Activated CD8-positive, alpha-beta memory T cell treated with anti-CD3 and anti-CD28 coated beads for 1 hour (primary cell): ENCODE measurements at places on chromosomes 2 and 18.

DNA sequence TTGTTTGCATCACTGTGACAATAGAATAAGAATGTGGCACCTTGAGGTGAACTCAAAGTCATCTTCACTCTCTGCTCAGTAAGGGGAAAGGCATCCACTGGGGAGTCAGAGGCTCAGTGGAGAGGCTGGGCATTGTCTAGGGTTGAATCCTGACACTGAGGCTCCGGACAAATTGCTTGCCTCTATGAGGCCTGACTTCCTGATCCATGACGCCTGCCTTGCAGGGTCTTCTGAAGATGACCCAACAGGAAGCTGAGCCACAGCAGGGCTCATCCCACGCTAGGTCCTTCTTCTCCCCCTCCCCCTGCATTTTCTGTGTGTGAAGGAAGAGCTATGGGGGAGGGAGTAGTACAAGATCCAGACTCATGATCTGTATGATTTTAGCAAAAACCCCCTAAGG is 265.1 kb downstream of the SH3BP4 start:
- DNase-seq, result no peak

GRCh38 chr2:178441426-178441825 is 9.5 kb downstream of the PRKRA start:
- DNase-seq, result no peak

GRCh38 chr18:60347526-60348045 is 25.0 kb downstream of the MC4R start:
- DNase-seq, result no peak

DNA sequence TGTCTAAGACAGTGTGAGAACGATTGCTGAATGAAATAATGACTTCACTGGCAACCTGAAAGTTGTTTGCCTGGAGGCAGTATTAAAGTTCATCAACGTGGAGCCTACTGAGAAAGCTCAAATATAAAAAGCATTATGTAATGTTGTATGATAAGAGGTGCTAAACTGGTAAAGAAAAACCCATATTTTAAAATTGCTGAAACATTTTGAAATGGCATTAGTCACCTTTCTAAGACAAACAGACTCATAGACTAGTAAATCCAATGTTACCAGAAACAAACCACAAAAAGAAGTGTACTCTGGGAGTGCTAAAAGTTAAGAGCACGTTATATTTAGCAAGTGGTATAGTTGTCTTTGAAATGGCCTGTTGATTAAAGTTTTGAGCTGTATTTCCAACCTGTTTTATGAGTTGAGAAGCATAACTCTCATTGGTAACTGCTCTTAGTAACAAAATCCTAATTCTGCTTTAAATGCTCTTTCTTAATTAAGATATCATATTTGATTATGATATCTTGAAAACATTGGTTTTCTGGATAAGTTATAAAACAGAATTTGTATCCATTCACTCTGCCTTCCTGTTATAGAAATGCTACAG is 62.7 kb downstream of the CYP1B1 start:
- no peak for DNase-seq

DNA sequence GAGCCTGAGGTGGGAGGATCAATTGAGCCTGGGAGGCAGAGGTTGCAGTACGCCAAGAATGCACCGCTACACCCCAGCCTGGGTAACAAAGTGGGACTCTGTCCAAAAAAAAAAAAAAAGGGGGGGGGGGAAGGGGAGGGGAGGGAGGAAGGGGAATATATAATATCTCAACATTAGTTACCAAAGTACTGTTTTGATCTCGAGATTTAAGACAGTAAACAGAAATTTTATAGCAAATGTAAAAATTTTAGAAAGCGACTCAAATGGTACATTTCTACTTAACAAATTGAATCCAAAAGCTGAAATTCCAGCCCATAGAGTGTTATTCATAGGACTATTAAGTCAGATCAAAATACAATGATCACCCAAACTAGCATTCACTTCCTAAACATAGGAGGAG is 60.8 kb downstream of the CWC22 start:
- DNase-seq, result no peak

DNA sequence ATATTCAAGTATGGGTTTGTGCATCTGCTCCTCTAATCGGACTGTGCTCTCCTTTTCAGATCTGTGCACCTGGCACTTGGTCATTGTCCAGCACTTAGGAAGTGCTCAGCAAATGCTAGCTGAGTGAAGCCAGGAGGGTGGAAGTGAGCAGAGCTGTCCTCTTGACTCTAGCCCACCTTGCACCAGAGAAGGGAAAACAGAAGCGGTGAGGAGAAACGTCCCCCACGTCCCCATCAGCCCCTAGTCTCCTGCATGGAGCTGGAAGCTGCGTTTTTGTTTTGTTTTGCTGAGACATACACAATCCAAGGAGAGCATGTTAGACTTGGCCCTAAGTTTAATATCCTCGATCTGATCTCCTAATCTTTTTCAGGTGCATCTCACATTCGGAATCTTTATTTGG is 73.6 kb downstream of the EN1 start:
- no peak for DNase-seq

DNA sequence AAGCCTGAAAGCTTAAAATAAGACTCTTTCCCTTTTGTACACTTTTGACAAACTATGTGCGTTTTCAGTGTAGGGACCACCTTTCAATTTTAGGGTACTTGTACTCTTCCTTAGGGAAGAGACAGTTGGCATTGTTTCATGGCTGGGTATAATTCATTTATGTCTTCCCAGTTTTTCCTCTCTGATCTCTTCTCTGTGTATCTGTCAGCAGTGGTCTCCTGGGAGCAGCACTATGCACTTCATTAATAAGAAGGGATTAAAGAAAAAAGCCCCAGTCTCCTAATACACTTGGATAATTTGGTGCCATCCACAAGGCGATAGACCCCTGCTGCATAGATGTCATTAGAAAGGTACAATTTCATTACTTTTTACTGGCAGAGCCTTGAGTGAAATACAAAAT is 12.1 kb downstream of the AQP4 start:
- DNase-seq, result no peak

GRCh38 chr2:32532961-32533360 is 94.9 kb upstream of the TTC27 start:
- DNase-seq, result no peak

GRCh38 chr2:229873123-229873581 is 48.7 kb downstream of the TRIP12 start:
- DNase-seq, result no peak

GRCh38 chr18:8952174-8952573 is 150.3 kb upstream of the NDUFV2 start:
- no peak for DNase-seq

- DNase-seq, result no peak
Measured at GRCh38 chr18:10130606-10131005, 216.8 kb downstream of the VAPA start.

GRCh38 chr2:25567406-25567805 is 106.0 kb downstream of the DTNB start:
- no peak for DNase-seq

GRCh38 chr2:240328526-240328925 is 106.9 kb upstream of the GPC1 start:
- DNase-seq, result no peak

DNA sequence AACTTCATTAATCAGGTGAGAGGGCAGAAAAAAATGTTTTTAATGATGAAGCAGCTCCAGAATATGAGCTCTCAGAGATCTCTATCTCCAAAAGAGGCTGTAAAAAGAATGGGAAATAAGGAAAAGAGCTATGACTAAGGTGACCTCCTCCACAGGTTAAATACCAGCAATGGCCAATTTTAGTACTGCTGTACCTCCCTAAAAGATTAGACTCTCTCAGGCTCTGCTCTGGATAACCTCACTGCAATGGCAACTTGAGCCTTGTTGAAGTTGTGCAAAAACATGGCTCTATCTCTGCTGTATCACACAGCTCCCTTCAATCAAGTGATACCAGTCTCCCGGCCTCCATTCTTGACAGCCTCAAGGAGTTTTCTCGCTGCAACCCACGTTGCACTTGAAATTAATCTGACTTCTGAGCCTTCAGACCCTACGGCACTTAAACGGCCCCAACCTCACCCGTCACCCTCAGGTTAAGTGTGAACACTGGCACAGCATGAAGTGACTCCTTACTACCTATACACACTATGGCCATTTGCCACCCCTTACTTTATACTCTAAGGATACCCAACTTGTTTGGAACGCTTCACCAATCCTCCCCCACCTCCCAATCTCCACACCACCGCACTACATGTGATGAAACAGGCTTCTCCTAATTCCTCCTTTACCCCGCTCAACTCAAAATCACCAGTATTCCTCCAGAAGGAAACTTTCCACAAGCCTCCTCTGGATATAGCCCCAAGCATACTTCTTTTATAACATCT is 36.3 kb downstream of the SMAD2 start:
- DNase-seq, result no peak

GRCh38 chr18:51164761-51165281 is 32.7 kb downstream of the MEX3C start:
- no peak for DNase-seq

GRCh38 chr18:46155641-46156051 is 51.5 kb downstream of the HAUS1 start:
- DNase-seq, result no peak

GRCh38 chr2:56741601-56742102 is 557.9 kb downstream of the CCDC85A start:
- no peak for DNase-seq

DNA sequence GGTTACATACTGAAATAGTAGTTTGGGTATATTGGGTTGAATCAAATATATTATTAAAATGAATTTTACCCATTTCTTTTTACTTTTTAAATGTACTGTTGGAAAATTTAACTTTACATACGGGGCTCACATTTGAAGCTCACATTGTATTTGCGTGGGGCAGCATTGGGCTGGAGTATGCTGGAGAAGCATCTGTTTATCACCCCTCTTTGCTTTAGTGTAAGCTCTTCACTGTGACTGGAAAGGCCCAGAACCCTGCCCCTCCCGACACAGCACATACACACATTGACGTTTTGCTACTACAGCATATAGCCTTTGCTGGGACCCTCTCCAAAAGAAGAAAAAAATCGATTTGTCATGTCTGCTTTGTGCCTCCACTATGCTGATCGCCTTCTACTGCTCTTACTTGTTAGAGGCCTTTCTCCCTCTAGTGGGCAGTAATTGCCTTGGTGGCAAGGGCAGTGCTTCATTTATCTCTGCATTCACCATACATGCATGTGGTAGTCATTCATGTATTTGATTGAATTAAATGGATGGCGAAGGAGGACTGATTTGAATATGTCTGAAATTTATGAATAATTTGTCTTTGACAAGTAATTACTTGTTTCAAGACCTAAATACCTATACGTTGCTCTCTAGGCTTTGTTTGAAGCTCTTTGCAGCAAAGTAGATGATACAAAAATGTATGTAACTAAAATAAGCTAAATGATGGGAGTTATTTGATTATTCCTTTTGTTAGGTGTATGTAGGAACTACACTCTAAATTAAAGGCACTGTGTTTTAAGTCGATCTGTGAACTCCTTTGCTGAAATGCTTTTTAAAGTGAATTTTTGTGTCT is 37.4 kb downstream of the VAPA start:
- DNase-seq, result no peak

DNA sequence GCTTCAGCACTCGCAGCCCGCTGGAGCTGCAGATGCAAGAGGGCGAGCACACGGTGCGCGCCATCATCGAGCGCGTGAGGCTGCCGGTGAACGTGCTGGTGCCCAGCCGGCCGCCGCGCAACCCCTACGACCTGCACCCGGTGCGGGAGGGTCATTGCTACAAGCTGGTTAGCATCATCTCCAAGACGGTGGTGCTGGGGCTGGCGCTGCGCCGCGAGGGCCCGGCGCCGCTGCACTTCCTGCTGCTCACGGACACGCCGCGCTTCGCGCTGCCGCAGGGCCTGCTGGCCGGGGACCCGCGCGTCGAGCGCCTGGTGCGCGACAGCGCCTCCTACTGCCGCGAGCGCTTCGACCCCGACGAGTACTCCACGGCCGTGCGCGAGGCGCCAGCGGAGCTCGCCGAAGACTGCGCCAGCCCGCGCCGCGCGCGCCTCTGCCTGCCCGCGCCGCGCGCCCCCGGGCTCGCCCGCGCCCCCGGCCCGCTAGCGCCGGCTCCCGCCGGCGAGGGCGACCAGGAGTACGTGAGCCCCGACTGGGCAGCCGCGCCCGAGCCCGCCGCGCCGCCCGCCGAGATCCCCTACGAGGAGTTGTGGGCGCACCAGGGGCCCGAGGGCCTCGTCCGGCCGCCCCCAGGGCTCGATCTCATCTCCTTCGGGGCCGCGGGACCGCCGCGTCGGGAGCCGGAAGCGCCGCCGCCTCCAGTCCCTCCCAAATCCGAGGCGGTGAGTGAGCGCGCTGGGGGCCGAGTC is 11.8 kb downstream of the GAREM2 start:
- peak; percentile 76 for DNase-seq

DNA sequence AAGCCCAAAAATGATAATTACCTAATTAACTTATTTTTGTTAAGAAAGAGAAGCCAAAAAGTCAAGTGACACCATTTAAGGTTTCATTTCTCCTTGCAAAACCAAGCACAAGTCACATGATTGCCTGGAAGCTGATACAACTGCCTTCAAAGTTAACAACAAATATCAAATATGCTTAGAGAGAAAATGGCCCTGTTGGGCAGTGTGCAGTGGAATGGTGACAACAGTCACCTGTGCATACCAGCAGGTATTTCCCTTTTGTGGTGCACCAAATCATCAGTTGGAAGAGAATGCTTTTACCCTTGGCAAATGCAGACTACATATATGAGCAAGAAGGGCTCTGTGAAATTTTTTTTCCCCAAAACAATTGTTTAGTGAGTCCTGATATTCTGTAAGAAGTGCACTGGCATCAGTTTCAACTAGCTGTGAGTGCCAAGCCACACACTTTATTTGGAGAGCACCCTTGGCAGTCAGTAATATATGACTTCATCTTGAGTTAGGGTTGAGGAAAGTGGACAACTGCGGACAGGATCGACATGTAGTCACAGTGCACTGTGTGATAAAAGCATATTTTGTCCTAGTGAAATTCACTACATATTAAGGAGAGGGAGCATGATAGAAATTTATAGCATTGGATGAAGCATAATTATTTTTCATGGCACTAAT is 74.9 kb upstream of the DOCK10 start:
- no peak for DNase-seq

DNA sequence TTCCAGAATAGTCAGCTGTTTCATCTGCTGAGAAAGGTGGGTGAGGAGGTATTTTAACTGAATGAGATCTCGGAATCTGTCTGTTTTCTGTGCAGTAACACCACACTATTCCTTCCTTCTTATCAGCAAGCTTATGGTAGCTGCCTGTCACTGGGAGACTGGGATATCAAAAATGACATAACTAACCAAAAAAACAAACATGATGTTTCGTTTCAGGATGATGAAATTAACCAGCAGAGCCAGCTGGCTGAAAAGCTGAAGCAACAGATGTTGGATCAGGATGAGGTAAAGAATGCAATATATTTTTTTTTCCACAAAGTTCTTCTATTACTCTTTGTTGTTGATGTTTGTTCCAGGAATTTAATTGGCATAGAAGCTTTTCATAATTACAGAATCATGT is 59.8 kb upstream of the LYPD6B start:
- no peak for DNase-seq
